Anterior cingulate cortex (tissue), 58 donors: ENCODE measurements at places on chromosomes 5 and 9.

DNA sequence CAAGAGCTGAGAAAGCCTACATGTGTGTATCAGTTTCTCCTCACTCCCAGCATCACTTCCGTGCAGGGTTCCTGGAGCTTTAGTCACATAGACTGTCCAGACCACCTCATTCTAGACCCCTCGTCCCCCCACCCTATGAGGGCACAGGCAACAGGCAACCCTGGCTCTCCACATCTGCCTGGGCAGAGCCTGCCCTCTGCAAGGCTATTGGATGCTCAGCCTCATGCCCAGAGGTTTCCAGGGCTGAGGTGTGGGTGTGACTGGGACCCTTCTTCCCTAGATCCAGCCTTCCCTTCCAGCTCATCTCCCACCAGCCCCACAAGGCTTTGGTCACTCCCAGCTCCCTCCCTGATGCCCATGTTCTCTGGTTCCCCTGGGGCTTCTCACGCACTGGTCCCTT lies 161.4 kb downstream of the PAX5 start:
- DNase-seq = no peak

DNA sequence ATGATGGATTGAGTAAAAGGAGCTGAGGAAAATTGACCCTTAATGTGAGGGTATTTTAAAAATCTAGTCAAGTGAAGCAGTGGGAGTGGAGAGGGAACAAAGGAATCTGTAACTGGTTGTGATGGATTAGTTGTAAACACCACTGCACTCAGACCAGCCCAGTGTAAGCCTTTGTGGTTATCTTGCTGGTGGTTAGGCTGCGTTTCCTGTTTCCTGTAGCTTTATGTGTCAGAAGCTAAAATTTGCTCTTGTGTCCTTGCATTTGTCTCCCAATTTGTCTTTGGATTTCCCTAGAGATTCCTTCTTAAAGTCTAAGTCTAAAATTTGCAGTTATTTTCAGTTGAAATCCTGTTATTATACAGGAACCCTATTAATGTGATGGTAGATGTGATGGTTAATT lies 6.3 kb downstream of the IFNA21 start:
- no peak for DNase-seq

DNA sequence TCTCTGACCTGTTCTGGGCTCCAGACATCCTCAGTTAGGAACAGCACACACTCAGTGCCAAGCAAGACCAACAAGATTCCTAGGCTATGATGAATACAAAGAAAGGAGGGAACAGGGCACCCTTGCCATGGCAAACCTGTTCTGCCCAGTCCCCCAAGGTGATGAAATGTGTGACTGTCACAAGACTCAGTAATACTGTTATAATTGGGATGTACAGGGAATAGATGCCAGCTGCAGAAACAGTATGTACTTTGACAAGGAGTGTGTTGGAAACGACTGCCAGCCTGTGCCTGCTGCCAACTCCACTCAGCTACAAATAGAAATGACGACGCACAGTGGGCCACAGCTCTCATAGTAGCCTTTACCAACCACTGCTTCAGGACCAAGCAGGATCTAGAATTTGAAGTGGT lies 453.0 kb downstream of the EFNA5 start:
- peak; percentile 67 for DNase-seq

GRCh38 chr9:21414220-21414940 lies 5.5 kb downstream of the IFNA8 start:
- no peak for DNase-seq

DNA sequence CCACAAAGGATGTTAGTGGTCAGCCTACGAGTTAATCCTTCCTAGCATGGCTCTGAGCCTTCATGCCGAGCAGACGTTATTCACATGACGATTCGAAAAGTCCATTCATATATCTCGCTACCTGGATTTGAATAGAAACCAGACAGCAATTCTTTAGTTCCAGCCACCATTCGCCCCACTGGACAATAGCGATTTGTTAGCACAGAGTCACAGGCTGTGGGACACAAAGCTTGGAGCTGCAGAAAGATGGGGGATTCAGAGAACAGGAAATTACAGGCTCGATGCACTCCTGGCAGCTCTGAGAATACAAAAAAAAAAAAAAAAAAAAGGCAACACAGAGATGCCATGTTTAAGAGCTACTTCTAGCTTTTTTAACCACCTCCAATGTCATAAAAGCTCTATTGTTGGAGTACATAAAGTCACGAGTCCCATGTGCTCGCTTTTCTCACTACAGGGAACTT lies 110.7 kb downstream of the NR6A1 start:
- peak; percentile 57 for DNase-seq

- no peak for DNase-seq
These were observed 9.9 kb upstream of the CXXC5 start for GRCh38 chr5:139638090-139638735.
